ENCODE measurements at places on chromosomes 2 and 18.

GRCh38 chr2:161135951-161136593 is 24.2 kb upstream of the TANK start:
- DNase-seq = no peak

DNA sequence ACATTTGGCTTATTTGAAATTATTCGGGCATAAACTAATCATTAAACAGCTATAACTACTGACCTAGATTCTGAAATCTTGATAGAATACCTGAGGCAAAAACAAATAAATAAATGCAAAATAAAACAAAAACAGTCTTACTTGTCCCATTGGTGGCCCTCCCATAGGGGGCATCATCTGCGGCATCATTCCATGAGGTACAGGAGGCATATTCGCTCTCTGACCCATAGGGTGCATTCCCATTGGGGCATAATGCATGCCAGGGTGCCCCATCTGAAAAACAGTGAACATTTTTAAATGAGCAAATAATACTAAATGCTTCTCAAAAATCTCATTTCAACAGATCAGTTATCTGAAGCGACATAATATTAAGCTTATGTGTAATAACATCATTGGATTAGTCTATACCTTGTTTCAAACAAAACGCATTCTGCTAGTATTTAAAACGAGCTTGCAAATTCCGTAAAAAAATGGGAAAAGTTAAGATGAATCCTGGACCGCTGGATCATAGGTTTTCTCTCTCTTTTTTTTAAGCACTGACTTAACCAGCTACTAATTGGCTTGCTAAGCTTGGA is 1.3 kb downstream of the PRPF40A start:
- DNase-seq = no peak

DNA sequence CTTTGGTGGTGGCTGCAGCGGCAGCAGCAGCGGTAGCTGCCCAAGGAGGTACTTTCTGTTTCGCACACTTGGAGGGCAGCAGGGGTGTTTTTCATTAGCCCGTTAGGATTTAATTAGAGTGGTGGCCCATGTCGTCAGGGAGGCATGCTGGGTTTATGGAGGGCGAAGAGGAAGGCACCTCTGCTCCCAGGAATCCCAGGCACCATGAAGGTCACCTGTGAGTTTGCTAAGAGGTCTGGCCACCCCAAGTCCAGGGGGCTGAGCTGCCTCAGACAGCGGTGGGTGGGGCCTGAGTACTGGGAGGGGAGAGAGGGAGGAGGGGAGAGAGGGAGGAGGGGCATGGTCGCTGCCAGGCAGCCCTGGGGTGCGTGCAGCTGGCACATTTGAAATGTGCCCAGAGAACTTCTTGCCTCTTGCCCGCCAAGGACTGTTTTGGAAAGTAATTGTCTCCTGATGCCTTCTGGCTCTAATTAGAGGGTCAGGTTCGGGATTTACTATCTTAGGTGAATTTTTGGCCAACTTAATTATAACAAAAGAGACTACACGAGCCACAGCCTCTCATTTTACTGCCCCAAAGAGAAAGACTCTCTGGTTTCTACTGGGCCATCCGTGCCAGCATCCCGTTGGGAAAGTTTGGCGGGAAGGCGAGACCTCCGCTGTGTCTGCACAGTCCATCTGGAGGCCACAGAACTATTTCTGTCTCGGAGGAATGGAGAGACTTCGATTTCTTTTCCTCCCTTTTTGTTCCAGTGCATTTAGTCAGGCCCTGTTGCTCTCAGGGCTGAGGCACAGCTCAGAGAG is 62.0 kb downstream of the GLI2 start:
- no peak for DNase-seq

DNA sequence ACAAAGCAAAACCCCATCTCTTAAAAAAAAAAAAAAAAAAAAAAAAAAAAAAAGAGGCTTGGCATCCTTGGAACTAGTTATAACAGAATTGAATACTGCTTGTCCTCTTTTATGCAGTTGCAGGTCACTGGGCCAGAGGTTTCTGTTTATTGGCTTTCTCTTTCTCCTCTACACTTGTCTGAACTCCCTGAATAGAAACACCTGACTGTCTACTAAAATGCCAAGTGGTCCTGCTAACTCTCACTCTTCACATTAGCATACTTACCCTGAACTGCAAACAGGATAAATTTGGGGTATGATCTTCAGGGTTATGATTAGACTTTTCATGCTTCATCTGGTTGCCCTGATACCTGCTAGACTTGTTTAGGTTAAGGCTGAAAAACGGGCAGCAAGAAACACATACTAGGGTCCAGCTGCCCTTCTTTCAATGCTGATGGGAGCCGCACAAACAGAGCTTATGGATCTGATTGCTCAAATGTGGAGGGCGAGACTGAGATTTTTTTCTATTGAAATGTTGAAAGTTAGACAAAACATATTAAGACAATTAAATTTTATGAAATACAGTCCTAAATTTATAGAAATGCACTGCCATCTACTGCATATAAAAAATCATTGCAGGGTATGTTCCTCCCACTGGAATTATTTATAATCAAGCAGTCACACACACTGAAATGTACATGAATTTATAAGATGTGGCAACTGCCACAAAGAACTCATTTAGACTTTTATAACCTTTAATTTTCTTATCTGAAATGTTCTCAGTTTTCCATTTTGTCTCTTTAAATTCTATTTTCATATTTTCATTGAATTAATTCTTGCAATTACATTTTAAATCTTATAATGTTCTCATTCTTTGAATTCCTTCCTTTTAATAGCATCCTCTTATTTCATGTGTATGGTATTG is 40.8 kb downstream of the GTF3C3 start:
- DNase-seq = no peak

DNA sequence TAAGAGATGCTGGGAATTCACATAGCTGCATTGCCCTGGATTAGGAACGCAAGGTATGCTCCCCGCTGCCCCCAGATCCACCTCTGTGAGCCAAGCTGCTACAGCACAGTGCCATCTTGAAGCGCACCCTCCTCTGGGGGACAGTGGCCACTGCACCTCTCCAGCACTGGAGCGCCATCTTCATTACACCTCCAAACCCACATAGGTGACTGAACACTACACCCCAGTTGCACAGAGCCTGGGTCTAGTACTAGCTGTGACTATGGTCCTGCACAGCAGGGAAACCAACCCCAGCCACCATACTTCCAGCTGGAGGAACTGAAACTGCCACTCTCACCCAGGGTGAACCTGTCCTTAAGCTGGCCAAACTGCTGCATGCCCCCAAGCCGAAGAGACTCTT is 84.6 kb downstream of the TMEM237 start:
- DNase-seq = no peak

DNA sequence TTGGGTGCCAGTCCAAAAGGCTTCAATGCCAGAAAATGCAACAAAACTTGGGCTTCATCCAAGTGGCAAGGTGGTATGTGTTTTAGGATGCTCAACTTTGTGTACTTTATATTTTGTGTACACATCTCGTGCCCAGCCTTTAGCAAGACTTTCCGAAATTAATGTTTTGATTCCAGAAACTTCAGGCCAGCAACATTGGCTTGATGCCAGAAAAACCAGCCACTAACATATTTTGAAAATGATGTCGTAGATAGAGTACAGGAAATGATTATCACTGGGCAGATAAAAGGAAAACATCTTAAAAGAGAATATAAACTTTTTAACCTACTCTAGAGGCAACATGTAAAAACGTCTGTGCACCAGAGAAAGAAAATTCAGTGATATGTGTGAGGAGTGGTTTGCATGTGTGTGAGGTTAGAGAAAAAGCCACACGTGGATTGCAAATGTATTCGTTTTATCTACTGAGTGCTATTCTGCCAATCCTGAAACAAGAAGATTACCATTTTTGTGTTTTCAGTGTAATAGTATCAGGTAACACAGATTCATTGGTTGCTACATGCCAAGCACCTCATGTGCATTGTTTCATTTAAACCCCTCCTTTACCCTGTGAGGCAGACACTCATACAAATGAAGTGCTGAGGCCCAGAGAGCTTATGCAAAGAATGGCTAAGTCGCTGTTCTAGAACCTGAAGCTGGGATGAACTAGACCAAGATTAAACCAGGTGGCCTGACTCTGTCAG is 264.8 kb downstream of the C1D start:
- no peak for DNase-seq

DNA sequence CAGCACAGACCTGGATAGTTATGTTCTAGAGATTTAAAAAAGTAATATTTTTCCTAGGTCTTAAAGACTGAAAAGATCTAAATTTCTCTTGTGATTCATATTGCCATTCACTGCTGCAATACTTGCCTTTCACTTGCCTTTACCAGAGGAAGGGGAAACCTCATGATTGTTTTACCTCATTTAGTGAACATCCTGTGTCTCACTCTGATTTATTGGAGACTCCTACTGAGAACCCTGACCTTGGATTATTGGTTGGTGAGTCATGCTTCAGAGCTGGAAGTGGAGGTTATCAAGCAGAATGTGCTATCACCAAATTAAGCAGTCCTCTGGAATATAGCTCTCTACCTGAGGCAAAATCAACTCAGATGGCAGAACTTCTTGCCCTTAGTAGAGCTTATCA is 500.5 kb downstream of the TSN start:
- DNase-seq = no peak

- no peak for DNase-seq
These were observed 250.6 kb downstream of the RIT2 start for GRCh38 chr18:42864876-42865275.

- no peak for DNase-seq
These were observed 146.1 kb upstream of the PID1 start for GRCh38 chr2:229417176-229417575.

- DNase-seq = no peak
These were observed 91.1 kb downstream of the ZNF532 start for GRCh38 chr18:58955738-58956137.

GRCh38 chr2:141199711-141200110 is 931.1 kb downstream of the LRP1B start:
- no peak for DNase-seq

GRCh38 chr2:167253025-167253424 is 364.7 kb downstream of the XIRP2 start:
- DNase-seq = no peak

- DNase-seq = no peak
These were observed 26.8 kb downstream of the AAK1 start for GRCh38 chr2:69616755-69617154.

DNA sequence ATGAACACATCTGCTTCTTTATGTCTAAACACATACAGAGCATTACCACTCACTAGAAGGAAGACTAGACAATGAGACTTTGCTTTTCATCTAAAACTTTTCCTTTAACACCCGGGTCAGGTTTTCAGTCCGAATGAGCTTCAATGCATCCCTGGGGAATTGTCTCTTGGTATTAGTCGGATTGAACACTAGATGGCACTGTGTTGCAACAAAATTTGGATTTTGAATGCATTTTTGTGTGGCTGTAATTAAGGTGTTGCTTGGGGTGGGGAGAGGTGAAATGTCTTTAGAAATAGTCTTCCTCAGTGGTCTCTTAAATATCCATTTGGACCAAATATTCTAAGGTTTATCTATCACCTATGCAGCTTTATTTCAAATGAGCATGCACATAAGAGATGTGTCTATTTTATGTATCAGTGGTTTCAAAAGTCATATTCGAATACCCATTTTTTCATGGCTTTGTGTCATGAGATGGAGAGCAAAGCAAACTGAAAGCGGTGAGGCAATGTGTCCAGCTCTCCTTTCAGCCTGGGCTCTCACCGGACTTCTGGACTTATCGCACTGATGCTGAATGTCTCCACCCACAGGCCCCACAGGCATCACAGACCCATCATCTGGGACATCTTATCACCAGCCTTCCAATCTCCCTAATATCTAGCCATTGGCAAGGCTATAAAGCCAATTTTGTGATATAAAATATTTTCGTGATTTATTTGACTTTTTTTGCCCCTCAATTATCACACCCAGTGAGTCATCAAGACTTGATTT is 510.3 kb downstream of the RNF144A start:
- no peak for DNase-seq

DNA sequence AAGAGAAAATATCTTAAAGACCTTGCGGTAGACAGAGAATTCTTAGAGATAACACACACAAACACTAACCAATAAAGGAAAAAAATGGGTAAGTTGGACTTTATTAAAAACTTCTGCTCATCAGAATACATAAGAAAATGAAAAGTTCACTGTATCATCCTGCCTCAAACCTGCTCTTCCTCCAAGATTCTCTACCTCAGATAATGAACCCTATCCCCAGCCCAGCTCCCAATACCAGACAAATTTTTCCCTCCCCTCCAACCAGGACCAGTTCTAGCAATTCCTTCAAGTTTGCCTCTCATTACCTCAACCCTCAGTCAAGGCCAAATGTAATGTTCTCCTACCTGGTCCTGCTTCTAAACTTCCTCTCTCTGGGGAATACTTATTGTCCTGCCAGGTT is 79.4 kb downstream of the DNMT3A start:
- DNase-seq = no peak

DNA sequence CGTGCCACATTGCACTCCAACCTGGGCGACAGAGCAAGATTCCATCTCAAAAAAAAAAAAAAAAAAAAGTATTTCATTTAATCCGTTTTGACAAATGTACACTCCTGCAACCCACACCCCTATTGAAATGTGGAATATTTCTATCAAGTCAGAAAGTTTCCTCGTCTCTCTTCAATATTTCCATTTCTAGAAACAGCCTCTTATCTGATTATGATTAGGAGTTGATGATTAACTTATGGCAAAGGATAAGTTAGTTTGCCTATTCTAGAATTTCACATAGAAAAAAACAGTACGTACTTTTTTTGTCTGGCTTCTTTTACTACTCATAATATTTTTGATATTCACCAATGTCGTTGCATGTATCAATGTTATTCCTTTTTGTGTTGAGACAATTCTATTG is 107.1 kb upstream of the DNMT3A start:
- DNase-seq = no peak

DNA sequence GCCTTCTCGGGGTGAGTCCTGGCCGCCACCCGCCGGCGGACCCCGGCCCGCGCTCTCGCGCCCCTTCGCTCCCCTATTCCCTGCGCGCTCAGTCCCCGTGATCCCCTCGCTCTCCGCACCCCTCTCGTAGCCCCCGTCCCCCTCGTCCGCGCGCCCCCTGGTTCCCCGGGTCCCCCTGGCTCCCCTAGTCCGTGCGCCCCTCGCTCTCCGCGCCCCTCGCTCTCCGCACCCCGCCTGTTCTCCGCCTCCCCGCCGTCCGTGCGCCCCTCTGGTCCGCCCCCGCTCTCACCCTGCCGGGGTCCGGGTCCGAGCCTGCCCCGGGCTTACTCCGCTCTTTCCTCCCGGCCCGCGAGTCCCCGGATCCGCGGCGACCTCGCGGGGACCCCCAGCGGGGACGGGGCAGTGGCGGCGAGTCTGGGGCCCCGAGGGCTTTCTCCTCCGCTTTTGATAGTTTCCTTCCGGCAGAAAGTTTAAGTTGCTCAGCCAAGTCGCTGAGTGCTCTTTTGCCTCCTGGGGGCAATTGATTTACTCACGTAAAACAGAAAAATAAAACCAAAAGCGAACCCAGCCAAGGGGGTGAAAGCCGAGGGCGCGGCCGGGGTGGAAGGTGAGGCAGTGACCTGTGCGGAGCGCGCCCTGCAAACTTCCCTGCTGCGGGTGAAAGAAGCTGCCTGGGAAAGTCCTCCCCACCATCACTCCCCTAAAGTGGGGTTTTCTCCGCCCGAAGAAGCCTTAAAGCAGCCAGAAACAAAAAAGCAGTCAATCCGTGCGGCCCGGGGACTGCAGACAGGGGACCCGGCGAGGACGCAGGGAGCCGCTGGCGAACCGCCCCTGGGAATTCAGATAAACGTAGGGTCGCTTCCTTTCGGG is 568 bp downstream of the RAB31 start:
- no peak for DNase-seq

GRCh38 chr2:47719099-47719498 is 63.8 kb upstream of the MSH6 start:
- no peak for DNase-seq

GRCh38 chr2:28400921-28401320 is 8.3 kb downstream of the FOSL2 start:
- DNase-seq = no peak
